CD4-positive, alpha-beta T cell treated with Interferon alpha-2 for 1 hour (primary cell): ENCODE measurements at places on chromosomes 3 and 15.

GRCh38 chr3:123870033-123870432, 14.1 kb downstream of the MYLK start:
- no peak for DNase-seq

- DNase-seq: no peak
Measured at GRCh38 chr15:86076468-86076867, 3.2 kb upstream of the AGBL1 start.

DNA sequence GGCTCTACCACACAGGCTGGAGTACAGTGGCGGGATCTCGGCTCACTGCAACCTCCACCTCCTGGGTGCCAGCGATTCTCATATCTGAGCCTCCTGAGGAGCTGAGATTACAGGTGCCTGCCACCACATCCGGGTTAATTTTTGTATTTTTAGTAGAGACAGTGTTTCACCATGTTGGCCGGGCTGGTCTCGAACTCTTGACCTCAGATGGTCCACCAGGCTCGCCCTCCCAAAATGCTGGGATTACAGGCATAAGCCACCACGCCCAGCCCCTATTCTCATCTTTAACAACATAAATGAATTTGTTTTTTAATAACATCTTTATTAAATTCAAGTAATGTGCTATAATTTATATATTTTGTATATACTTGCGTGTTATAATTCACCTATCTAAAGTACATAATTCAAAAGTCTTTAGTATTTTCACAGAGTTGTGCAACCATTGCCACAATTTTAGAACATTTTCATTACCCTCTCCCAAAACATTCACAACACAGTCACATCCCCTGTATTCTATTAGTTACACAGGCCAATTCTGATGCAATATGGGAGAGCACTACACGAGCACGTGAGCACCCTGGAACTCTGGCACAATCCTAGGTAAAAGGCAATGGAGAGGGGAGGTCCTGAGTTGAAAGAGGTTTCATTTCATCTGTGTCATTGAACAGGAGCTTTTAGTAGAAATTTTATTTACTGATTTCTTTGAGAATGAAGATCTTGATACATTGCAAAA, 21.2 kb upstream of the MTMR14 start:
- DNase-seq: no peak

DNA sequence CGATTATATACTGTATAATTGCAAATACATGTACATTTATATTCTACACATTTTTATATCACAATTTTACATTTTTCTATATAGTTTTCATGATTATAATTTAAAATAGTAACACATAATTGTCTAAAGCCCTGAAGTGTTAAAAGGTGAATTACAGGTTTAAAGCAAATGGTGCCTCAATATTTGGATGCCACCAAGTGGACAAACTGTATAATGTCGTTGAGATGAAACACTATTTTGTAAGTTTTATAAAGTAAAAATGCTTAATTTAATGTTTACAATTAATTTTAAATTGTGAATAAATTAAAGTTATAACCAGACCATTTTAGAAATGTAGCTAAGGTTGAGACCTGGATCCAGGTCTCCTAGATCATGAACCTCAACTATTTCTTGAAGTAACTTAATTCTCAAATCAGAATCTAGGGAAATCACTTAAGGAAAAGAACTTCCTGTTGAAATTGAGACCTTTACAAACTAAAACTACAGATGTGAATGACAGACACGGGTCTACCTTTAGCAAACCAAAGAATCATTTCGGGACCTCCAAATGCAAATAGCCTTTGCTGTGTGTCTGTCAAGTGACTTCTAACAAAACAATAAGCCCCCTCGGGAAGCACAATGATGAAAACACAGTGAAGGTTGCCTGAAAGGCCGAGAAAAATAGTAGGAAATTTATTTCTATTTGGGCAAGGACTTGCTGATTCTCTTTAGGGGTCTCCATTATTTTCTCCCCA, 37.8 kb downstream of the EHHADH start:
- DNase-seq: no peak

- no peak for DNase-seq
Measured at GRCh38 chr15:30041868-30042267, 40.9 kb upstream of the GOLGA8J start.

GRCh38 chr3:109640146-109640652, 302.9 kb upstream of the DPPA4 start:
- no peak for DNase-seq

GRCh38 chr15:49232236-49232806, 62.3 kb downstream of the GALK2 start:
- DNase-seq: no peak

DNA sequence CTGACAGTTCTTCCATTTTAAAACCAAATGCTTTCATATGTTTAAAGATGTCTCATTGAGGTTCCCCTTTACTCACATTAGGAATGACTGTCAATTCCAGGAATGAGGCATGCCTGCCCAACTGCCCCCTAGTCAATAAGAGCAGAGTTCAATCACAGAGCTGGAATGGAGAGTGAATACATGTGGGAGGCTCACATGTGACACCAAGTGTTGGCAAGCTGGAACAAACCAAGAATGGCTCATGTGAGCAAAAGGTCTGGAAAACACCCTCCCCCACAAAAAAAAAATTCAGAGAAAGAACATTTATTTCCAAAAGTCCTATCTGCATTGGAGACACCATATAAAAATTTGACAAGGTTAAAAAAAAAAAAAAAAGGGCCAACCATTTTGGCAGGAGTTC, 3.7 kb downstream of the PBRM1 start:
- no peak for DNase-seq

- DNase-seq: peak; percentile 16
Measured at GRCh38 chr15:49036650-49037545, 9.3 kb downstream of the SECISBP2L start.

DNA sequence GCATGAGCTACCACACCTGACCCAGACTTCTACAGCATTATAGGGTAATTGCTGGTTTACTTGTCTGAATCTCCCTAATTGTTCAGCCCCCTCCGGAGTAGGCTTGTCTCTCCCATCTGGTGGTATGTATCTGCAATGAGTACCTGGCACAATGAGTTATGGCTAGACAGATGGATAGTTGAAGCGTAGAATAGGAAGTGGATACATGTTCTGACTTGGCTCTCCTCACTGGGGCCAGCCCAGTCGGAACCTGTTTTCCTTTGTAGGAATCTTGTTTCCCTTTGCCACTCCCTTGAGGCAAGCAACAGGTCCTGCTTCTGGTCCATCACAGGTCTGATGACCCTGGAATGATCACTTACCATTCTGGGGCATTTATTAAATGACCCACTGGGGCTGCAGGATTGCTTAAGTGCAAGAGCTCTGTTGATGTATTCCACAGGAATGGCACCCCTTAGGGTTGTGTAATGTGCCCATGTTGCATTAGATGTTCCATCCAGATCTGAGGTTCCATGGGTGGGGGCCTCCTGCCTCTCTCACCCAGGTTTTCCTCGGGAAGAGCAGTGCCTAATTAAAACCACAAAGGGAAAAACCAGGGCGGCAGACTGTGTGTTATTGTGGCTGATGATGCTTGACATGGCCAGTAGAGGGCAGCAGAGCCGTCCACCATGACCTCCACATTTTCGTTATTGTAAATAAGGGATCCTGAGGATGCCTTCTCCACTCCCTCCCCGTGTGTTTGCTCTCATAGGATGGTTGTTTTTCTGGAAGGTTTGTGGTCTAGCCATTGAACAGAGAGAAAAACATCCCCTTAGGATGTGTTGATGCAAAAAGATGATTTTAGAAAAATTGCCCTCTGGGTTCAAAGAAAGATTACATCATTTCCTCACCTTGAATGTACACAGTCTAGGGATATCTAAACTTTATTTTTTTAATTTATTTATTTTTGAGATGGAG, 58.0 kb downstream of the CMTM8 start:
- DNase-seq: peak; percentile 72

DNA sequence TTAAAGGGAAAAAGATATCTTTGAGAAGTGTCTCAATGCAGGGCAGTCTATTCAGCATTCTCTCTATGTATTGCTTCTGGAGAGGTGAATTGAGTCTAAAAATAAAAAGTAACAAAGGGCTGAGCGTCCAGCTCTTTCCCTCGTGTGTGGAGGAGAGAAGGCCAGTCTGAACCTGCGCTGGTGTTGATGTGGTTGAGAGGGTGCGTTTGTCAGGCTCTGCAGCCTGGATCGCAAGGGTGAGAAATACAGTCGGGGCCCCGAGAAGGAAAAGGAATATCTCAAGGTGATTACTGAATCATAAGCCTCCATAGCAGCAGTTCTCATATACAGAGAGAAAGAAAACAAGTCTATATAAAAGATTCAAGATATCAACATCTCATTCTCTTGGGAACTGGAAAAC, 494.1 kb upstream of the MDFIC2 start:
- DNase-seq: no peak

DNA sequence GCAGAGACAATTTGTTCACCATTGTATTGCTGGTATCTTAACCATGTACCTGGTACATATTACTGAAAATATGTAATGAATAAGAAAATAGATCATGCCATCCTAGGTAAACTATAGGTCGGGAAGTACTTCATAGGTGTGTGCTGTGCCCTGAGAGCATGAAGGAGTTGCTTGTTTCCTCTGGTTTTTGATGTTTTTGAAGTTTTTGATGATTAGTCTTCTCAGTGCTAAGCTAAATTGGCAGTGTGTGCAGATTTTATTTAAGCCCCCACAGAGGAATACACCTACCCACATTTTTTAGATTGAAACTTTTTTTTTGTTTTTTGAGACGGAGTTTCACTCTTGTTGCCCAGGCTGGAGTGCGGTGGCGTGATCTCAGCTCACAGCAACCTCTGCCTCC, 16.6 kb downstream of the HMG20A start:
- no peak for DNase-seq

DNA sequence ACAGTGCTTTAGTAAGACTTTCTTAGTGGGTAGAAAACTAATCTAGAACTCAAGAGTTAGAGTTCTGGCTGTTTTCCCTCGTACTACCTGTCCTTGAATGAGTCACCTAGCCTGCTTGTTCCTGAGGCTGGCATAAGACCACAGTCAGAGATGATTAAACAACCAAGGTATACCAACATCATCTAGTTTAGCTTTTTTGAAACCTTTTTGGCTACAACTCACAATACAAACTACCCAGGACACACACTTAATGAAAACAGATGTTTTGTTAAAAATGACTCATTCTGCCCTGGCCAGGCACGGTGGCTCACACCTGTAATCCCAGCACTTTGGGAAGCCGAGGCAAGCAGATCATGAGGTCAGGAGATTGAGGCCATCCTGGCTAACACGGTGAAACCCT, 4.6 kb downstream of the MCCC1 start:
- DNase-seq: no peak

- no peak for DNase-seq
Measured at GRCh38 chr3:63437858-63438257, 159.8 kb downstream of the SYNPR start.

- no peak for DNase-seq
Measured at GRCh38 chr15:56816781-56817180, 83.5 kb upstream of the ZNF280D start.
